ENCODE measurements at places on chromosomes 7 and 10. TPM values are rescaled to one million over a fixed set of nuclear protein-coding genes. Genes with fewer than 3 reads are reported as not detected.

The ITIH2 gene
- total RNA-seq: not detected

The BNIP3 gene
- 29.2 TPM for total RNA-seq

- H3K27ac ChIP-seq: no peak overlapping the region
- no peak for DNase-seq
- H3K4me3 ChIP-seq: no peak overlapping the region
- no peaks in the 10 kb centered on the region for H3K36me3 ChIP-seq
- peaks cover 4% of the 10 kb centered on the region for H3K4me1 ChIP-seq
These were observed 13.3 kb upstream of the ARHGAP21 start for GRCh38 chr10:24737001-24737400.

DNA sequence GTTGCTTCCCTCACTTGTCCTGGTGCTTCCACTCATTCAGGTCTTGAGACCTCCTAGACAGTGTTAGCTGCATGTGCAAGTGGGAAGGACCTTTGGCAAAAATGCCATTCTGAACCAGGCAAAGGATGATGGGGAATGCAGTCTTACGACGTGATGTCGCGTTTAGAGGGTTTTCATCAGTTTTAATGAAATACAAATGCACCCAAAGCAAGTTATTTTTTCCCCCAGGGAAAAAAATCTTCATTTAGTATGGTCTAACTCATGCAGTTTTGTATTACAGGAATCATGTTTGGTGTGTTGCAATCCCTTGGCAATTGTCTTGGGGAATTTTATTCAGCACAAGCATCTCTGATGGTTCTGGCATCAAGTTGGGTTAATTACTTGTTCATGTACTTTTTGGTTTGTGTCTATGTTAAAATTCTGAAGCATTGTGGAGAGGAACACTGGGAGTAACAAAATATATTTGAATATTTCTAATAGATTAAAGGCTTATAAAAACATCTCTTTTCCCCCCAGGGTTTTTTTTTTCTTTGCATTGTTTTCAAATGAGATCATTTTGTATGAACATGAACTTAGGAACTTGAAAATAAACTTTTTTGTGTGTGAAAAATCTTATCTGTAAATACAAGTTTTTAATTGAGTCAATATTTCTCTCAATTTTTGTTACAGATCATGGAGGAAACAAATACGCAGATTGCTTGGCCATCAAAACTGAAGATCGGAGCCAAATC is 188.9 kb downstream of the BICC1 start:
- no peak for DNase-seq
- H3K36me3 ChIP-seq: peaks cover 6% of the 10 kb centered on the region
- peak overlapping the region; percentile 89 for H3K27ac ChIP-seq
- H3K4me1 ChIP-seq: peaks cover 81% of the 10 kb centered on the region
- no peaks in the 10 kb centered on the region for H3K27me3 ChIP-seq

DNA sequence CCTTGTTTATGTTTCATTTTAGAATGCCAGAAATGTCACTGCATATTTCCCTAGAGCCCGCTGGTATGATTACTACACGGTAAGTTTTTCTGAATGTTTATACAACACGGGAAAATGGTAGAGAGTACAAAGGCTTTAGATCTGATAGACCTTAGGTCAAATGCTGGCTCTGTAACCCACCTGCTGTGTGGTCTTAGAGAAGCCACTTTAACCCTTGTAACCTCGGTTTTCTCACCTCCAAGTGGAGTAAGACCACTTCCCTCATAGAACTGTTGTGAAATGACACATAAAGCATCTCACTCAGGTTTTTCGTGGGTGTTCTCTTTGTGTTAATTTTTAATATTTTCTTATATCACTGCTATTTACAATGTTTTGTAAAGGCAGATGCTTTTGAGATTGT is 13.9 kb upstream of the MGAM2 start:
- no peaks in the 10 kb centered on the region for H3K27me3 ChIP-seq
- peaks cover 3% of the 10 kb centered on the region for H3K4me1 ChIP-seq
- DNase-seq: no peak
- H3K4me3 ChIP-seq: no peak overlapping the region

GRCh38 chr10:110686949-110687348 is 42.8 kb downstream of the RBM20 start:
- no peak for DNase-seq
- no peak overlapping the region for H3K4me3 ChIP-seq
- H3K27me3 ChIP-seq: no peaks in the 10 kb centered on the region
- H3K36me3 ChIP-seq: peaks cover 3% of the 10 kb centered on the region
- H3K27ac ChIP-seq: peak overlapping the region; percentile 4
- peaks cover 23% of the 10 kb centered on the region for H3K4me1 ChIP-seq
